ENCODE measurements at places on chromosomes 1 and 21. TPM values are rescaled to one million over a fixed set of nuclear protein-coding genes. Genes with fewer than 3 reads are reported as not detected.

The UCHL5 gene
- polyA plus RNA-seq, result 14.5 TPM

The RGS1 gene
- 2.5 TPM for polyA plus RNA-seq

The IFT25 gene
- 32.2 TPM for polyA plus RNA-seq

The C1orf87 gene
- not detected for polyA plus RNA-seq

The MR1 gene
- 2.2 TPM for polyA plus RNA-seq

The FCGR2B gene
- 1.7 TPM for polyA plus RNA-seq

The SGIP1 gene
- polyA plus RNA-seq, result 10.7 TPM

The RPTN gene
- polyA plus RNA-seq, result not detected

The S1PR1 gene
- 27.3 TPM for polyA plus RNA-seq

The ARHGEF10L gene
- polyA plus RNA-seq, result 16.2 TPM

The ERRFI1 gene
- polyA plus RNA-seq, result 8.9 TPM

The TIE1 gene
- 13.7 TPM for polyA plus RNA-seq

- no peak for DNase-seq
Measured at GRCh38 chr1:23337869-23338268, 6.2 kb downstream of the HNRNPR start.

DNA sequence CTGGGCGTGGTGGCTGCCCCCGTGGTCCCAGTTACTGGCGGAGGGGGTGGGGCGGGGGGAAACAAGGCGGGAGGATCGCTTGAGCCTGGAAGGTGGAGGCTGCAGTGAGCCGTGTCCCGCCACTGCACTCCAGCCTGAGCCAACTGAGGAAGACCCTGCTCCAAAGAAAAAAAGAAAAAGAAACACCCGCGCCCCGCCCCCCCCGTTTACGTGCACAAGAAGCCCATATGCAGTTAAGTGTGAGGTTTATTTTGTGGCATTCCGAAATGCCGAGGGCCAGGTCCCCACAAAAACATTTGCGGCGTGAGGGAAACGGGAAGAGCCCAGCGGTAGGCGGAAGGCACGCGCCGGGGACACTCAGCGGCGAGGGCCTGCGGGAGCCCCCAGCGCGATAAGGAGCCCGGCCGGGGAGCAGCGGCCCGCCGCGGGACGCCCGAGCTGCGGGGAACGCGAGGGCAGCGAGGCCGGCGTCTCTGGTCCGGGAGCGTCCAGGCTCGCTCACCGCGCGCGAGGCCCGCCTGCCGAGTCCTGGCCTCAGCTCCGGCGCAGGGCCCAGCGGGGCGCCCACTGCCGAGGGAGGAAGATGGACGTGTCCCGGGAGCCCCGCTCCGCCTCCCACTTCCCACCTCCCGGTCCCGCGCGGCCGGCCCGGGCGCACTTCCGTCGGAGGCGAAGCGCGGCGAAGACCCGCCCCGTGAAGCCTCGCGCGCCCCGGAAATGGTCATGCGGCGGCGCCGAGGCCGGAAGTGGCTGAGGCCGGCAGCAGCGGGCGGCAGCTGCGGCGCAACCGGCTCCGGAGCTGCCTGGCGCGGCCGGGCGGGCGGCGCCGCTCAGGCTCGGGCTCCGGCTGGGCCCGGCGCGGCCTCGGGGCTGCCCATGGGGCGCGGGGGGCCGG, at the start of gene TRAPPC10:
TSS of gene TRAPPC10 (plus strand) at position 731 of the 895 bp plus-strand sequence. CDS start 185 bp downstream, outside the sequence.
- peak; percentile 93 for DNase-seq

DNA sequence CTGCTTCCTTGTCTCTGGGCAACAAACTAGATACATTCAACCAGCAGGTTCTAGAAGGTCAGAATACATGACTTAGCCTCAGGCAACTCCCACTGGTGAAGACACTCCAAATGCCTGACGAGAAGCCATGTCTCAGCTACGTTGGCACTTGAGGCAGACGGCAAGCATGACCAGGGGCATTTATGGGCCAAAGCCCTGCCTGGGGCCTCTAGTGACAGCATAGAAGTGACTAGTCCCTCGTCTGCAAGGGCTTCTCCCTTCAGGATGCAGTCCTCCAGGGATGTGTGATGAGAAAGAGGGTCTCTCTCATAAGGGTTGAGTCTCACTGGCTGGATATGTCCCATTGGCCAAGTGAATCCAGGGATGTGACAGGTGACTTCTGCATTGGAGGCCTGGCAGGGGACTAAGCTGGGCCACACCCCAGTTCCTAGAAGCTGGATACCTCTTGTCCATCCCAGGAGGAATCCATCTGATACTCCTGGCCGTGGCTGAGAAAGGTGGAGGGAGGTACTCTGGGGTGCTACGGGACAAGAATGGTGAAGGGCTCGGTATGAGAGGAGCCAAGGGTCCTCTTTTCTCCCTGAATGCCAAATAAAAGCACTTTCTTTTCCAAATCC, 148.6 kb upstream of the HMGB4 start:
- DNase-seq, result no peak

- peak; percentile 55 for DNase-seq
Measured at GRCh38 chr1:192620071-192620635, 15.8 kb upstream of the RGS13 start.

DNA sequence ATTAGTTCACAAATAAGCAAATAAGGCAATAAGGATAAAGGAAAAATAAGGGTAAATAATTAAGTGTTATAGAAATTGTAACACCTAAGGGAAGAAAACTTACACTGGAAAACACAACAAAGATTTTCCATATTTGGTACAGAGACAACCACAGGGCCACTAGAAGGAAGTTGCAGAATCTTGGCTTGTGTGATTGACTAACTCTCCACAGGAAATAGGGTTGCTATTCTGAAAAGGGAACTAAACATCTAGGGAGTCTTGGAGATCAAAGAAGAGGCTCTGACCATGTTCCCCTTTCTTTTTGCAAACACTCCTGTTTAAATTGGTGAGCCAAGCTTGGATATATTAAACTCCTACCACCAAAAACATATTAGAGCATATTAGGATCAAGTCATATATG, 59.1 kb downstream of the APCS start:
- no peak for DNase-seq

DNA sequence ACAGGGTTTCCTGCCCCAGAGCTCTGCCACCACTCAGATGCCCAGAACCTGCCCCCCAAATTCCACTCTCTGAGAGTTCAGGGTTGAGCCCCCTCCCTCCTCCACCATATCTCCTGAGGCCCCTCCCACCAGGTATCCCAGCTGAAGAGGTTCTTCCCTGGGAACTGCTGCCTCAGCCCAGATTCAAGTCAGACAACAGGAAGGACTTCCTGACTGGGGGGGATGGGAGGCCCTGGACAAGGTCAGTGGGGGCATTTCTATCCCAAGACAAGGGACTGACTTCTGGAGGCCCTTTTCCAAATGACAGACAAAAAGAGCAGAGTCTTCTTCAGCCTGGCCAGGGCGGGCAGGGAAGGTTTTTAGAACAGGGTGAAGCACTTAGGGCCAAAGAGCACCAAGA, 24.1 kb upstream of the TENT5B start:
- DNase-seq, result no peak

- DNase-seq, result peak; percentile 48
Measured at GRCh38 chr1:175338387-175339135, 146.0 kb upstream of the KIAA0040 start.

GRCh38 chr21:19998453-19998852, 999.8 kb upstream of the NCAM2 start:
- DNase-seq, result no peak

DNA sequence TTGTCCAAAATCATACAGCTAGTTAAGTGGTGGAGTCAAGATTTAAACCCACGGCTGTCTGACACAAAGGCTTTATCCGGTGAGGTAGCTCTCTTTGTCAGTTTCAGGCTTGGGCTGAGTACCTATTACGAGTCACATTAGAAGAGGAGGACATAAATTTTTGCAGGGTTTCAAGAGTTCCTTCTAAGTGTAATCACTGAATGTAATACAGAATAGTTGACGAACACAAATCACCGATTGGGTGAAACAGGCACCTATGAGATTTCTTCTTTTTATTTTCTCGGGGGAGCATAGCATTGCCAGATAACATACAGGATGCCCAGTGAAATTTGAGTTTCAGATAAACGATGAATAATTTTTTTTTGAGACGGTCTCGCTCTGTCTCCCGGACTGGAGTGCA, 847 bp downstream of the PSMD4 start:
- DNase-seq, result no peak

DNA sequence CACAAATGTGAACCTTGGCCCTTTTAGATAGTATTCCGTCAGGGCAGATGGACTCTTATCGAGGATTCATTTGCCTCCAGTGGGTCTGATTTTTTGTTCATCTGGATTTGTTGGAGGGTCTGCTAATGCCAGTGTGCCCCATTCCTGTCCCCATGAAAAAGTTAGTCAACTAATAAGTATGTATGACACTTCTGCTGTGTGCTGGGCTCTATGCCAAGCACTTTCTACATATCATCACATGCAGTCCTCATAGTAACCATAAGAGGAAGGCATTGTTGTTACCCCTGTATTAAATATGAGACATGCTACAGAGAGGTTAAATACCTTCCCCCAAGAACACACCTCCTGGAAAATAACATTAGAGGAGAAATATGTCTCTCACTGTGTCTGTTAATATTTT, 46.6 kb upstream of the MAB21L3 start:
- DNase-seq, result peak; percentile 3

DNA sequence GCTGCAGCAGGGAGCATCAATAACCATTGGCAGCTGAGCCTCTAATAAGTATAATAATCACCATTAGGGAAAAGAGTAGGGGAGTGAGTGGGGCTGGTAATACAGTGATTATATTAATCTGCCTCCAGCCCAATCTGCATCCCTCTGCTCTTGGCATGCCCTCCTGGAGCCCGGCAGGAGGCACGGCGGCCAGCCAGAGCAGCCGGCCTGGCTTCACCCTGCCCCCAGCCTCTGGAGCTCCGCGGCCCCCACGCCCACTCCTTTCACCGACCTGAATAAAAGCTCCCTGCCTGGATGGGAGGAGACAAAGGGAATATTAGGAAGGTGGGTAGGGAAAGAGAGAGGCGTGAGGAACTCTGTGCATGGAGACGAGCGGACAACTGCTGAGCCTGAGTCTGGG, 28.3 kb downstream of the OPTC start:
- DNase-seq, result peak; percentile 86

DNA sequence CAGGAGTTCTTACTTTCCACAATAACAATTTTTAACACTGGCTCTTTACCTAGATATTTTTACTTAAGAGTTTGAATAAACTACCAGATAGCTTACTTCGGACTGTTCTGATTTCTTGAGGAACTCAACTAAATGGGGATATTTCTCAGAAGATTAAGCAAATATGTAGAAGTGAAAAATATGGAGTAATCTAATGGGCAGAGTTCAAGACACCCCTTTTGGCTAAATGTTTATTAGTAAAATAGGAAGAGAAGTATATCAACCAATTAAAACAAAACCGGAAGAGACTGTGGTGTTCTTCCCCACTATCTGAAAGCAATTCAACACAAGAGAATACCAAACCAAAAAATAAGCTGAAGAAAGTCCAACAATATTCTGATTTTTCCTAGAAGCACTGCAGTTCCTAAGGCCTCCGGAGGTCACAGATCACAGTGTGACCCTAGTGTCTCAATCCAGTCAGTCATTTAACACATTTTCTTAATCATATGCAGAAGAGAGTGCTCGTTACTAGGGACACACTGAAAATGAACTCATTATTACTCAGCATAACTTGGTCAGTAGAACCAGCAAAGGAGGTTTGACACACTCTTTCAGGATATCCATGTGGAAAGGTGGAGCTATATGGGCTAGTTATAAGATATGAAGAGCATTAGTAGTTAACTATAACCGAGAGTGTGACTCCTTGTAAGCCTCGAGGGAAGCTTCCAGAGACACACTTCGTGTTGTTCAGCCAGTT, 5.2 kb downstream of the SIPA1L2 start:
- DNase-seq, result no peak

DNA sequence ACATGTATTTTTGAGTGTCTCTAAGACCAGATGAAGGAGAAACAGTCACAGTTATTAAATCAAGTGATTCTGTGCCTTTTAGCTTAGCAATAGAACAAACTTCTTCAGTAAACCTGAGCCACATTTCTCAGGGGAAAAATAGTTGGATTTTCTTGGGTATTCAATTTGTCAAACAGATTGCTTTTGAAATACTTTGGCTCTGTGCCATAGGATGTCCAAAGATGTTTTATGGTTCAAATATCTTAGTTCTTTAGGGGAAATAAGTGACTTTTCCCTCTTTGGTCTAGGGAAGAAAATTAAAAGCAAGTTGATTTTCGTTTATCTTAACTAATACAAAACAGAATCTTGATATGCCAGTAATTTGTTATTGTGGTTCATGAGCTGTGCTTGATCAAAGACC, 125.9 kb downstream of the ATP5PO start:
- DNase-seq, result peak; percentile 26

DNA sequence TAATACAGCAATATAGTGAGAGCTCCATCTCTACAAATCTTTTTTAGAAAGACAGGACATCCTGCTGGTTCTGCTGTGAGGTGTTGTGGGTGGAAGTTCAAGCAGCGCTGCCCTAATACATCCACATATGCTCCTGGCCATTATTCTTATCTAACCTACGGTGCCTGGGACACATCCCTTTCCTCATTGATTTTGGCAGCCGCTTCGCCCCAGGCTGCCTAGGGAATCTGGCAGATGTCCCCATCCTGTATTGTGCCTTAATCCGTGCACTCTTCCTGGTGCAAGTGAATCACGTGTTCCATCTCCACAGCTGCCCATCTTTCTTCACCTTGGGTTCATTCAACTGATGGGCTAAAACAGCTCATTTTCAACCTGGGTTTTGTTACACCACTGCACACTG, 3.1 kb upstream of the UBE2G2 start:
- no peak for DNase-seq

GRCh38 chr1:227547310-227548118, 15.8 kb upstream of the ZNF678 start:
- DNase-seq, result no peak

- DNase-seq, result no peak
Measured at GRCh38 chr1:176338877-176339276, 124.1 kb upstream of the PAPPA2 start.

- DNase-seq, result peak; percentile 60
Measured at GRCh38 chr1:155910621-155911121, 478 bp downstream of the RIT1 start.

- DNase-seq, result no peak
Measured at GRCh38 chr1:41568204-41568603, 83.7 kb upstream of the EDN2 start.

GRCh38 chr1:53413175-53414001, 45.8 kb upstream of the DMRTB1 start:
- DNase-seq, result no peak

- DNase-seq, result no peak
Measured at GRCh38 chr1:164683235-164683634, 124.3 kb downstream of the PBX1 start.

DNA sequence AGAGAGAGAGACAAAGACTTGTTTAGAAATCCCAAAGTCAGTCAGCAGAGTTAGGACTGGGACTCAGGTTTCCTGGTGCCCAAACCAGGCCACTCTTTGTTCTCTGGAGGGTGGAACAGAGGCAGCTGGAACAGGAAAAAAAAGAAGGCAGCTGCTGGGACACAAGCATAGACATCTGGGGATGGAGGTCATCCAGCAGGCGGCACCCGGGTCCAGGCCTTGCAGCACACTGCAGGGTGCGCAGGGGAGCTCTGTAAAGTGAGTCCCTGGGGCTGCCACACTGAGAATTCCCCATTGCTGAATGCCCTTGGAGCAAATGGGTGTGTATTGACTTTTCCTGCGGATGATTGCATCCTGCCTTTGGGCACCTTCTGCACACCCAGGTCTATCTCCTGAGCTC, 222.9 kb upstream of the CSF3R start:
- no peak for DNase-seq
